ENCODE measurements at places on chromosomes 5 and 9.

DNA sequence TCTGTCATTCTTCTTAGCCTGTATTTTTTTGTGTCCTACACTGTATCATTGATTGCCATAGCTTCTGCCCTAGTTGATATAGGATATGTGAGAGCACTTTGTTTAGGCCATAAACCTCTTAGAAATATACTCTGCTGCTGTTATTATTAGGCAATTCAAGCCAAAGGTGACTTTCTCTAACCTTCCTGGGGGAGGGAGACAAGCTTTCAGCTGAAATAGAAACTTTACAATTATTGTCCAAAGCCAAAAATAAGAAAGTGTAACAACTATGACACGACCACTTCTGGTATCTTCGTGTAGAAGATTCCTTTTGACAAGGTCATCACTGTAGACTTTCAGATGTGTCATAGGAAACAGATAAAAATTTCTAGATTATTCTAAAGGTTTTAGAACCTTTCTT lies 12.2 kb upstream of the CSNK1A1 start:
- no peak for DNase-seq

GRCh38 chr9:134666208-134666607 lies 24.6 kb downstream of the COL5A1 start:
- DNase-seq = no peak

GRCh38 chr9:129514891-129515290 lies 106.0 kb downstream of the C9orf50 start:
- no peak for DNase-seq

- no peak for DNase-seq
Observed at GRCh38 chr5:14708551-14708950, 44.0 kb downstream of the OTULIN start.

- DNase-seq = peak; percentile 36
Observed at GRCh38 chr5:332843-333242, 11.3 kb downstream of the AHRR start.

GRCh38 chr9:98311541-98311940 lies 56.1 kb upstream of the TBC1D2 start:
- no peak for DNase-seq

DNA sequence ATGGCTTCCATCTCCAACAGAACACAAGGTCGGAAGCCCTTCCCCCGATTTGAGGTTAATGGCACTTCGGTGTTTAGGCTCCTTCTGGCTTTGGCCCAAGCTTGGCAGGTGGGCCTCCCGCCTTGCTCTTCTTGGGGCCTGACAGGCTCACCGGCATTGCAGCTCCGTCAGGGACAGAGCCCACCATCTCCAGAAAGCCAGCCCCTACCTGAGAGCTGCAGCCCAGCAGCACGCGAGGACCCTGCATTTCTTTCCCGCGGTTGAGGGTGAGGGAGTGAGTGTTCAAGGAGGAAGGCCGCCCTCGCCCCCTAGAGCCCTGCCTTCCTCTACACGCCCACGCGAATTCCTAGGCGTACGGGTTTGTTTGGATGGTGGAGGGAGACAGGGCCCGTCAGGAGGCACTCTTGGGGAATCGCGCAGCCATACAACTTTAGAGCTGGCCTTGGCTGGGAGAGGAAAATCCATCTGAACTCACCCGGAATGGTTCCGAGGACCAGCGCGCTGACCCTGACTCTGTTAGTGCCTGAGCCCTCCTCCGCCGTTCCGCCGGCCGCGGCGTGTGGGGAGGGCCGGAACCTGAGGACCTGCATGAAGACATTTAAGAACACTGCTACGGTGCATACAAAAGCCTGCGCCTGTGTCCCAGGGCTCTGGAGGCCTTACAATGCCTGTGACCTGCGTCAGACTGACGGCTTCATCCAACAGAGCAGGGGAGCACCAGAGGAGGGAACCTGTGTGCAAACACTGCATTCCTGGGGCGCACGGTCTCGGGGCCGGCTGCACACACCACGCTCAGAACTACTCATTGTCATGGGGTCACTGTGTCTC lies 73.8 kb downstream of the MRPL36 start:
- DNase-seq = no peak

DNA sequence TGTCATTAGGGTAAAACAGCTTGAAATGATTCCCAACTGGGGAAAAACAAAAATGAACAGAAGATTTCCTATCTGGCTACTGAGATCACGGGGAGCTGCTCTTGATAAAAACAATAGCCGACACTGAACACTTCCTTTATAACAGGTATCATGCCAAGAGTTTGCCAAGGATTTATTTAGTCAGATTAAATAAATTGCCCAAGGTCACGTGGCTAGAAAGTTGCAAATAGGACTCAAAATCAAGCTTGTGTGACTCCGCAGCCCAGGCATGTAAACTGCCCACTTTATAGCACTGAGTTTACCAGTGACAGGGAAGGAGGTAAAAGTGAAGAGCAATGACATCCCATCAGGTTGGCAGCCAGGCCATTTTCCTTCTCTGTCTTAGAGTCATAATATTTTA lies 120.7 kb upstream of the ZNF618 start:
- DNase-seq = no peak

DNA sequence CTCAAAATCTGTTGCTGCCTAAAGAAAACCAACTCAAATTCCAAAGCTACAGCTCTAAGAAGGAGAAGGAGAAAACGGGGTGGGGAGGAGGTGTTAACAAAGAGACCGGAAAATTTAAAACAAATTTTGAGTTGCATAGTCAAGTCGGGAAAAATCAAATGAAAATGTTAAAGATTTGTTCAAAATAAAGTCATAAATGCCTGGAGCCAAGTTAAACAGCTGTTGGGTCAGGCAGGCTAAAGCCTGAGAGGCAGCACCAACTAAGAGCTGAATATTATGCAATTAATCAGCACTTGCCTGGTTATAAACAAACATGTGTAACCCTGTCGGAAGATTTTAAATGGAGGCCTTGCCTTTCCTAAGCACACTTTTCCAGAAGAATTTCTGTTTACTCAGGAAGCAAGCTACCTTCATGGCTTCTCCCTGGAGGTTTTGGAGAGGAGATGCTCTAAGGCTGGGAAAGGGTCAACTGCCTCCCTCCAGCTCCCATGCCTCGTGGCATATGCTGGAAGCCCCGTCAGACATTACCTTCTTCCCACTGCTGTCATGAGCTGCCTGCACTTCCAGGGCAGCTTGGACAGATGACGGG lies 270.5 kb downstream of the DMRT2 start:
- no peak for DNase-seq

- no peak for DNase-seq
Observed at GRCh38 chr9:75132244-75132643, 43.9 kb downstream of the OSTF1 start.

DNA sequence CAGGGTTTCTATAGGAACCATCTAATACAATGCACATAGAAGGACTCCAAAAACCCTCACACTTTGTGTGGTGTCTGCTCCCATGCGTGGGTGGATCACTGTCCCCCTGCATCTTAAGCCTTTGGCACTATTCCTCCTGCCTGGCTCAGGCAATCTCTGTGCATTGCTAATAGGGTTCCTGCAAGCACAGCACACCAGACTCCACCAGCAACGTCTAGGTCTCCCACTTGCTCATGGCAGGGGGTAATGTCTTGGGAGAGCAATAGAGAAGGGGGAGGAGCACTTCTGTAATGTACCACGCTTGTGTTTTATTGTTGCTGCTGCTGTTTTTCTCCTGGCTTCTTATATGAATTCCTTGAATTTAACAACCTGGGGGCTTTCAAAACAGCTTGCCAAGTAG lies 182.6 kb upstream of the GLRA1 start:
- no peak for DNase-seq

DNA sequence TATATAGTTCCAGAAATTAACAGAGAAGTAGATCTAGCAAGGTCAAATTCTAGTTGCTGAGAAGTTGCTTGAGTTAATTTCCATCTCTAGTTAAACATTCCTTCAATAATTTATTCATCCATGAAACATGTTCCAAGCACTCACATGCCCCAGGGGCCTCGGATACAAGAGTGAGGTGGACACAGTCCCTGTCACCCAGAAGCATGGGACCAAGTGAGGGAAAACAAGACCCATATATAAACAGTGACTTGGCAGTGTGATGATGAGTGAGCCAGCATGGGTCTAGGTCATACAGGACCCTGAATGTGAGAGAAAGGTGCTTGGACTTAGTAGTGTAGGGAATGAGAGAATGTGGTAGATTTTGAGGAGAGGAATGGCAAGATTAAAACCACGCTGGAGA lies 216.9 kb downstream of the TTLL11 start:
- DNase-seq = no peak
